ENCODE measurements at places on chromosomes 2 and 18.

GRCh38 chr2:69616755-69617154 lies 26.8 kb downstream of the AAK1 start:
- no peak for DNase-seq

- peak; percentile 16 for DNase-seq
Measured at GRCh38 chr2:171513719-171514160, 8.5 kb upstream of the CYBRD1 start.

DNA sequence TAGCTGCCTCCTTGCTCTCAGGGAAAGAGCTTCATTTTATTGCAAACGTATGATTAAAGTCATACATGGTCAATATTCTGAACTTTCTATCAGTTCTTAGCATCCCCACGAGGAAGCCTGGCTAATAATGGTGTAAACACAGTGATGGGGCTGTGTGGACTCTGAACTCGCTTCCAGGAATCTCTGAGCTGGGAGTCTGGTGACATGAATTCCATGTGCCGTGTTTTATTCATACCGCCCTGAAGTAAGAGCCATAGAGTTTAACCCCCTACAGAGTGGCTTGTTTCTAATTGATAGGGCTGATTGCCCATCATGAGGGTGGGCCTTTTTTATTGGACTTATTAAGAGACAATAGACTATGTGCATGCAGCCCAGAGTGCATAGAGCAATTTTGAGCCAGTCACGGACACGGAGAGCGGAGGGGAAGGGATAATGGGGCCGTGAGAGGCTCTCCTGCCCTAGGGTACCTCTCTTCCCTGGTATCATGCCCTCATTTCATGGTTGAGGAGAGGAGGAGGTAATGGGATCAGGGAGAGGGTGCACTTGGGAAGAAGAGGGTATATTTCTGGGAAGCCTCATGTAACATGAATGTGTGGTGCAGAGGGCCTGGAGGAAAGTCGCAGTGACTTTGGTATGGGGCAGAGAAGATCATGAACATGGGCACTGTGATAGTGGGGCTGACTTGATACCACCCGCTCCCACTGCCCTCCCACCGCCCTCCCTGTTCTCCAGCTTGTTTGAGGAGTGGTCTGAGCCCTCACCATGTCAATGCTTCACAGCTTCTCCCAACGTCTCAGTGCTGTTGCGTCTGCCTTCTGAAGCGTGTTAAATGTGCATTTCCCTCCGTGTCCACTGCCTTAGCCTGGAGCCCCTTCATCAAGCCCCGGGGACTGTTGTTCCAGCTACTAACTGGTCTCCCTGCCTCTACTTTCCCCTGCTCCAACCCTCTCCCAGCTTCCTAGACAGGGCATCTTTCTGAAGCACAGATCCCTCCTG lies 73.2 kb downstream of the IL1R2 start:
- DNase-seq, result no peak

DNA sequence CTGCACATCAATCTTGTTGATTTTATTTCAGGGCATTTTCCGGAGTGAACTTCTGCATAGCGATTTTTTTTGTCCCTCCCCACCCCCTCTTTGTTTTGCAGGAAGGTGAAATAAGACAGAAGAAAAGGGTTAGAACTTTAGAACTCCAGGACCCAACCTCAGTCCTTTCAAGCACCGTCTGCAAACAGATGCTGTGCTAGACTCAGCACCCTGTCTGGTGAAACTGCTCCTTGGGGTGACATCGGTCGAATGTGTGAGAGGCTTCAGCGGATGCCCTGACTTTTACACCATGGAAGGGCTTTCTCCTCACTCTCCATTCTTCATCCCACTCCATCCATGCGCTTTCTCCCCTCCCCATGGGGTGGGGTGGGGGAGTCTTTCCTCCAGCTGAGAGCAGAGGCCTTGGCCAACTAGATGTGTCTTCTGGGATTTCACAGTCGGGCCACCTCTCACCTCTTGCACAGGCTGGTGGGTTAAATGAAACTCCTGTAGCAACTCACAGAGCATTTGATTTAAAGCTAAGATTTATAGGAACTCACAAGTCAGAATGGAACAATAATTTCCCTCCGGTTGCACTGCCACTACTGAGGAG lies 43.3 kb upstream of the EDAR start:
- DNase-seq, result no peak

DNA sequence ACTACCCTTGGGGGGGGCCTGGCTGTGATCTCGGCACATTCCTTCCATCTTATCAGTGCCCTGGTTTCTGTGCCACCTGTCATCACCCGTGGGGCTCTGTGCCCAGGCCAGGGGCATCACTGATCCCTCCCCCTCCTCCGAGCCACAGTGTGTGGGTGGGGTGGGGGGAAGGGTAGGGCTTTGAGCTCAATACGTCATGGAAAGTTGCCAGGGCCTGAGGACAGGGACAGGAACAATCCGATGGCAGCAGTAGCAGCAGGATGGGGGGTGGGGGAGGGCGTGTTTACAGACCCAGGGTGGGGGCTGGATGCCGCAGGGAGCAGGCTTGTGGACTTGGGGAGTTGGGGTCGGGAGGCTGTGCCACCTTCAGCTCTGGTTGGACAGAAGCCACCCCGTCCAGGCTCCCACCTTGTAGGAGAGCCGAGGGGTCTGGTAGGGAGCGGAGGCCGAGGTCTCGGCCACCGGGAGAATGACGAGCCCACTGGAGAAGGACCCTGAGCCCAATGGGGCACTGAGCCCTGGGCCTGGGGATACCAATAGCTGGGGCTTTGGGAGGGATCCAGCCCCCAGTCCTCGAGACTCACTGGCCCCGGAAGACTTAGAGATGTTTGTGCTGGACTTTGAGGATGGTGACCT lies 3.5 kb downstream of the SLC4A3 start:
- no peak for DNase-seq

DNA sequence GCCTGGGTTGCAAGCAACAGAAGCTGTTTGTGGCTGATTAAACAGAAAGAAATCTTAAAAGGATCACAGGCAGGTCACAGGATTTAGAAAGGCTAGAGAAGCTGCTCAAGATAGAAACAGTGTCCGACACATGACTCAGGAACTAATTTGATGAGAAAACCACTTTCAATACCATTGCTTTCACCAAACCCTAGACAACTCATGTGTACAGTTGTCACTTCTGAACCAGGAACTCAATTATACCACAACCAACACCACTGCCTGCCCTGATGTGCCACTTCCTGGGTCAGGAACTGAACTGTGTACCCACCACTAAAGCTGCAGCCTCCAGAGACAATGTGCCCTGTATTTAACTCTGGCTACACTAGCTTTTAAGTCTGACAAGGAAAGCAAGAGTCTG lies 56.0 kb downstream of the TMEM247 start:
- DNase-seq, result peak; percentile 39

GRCh38 chr2:101568969-101569368 lies 94.1 kb upstream of the RFX8 start:
- no peak for DNase-seq

GRCh38 chr2:224957540-224958461 lies 84.5 kb downstream of the DOCK10 start:
- peak; percentile 64 for DNase-seq

GRCh38 chr2:26725521-26725820 lies 32.9 kb downstream of the KCNK3 start:
- no peak for DNase-seq

DNA sequence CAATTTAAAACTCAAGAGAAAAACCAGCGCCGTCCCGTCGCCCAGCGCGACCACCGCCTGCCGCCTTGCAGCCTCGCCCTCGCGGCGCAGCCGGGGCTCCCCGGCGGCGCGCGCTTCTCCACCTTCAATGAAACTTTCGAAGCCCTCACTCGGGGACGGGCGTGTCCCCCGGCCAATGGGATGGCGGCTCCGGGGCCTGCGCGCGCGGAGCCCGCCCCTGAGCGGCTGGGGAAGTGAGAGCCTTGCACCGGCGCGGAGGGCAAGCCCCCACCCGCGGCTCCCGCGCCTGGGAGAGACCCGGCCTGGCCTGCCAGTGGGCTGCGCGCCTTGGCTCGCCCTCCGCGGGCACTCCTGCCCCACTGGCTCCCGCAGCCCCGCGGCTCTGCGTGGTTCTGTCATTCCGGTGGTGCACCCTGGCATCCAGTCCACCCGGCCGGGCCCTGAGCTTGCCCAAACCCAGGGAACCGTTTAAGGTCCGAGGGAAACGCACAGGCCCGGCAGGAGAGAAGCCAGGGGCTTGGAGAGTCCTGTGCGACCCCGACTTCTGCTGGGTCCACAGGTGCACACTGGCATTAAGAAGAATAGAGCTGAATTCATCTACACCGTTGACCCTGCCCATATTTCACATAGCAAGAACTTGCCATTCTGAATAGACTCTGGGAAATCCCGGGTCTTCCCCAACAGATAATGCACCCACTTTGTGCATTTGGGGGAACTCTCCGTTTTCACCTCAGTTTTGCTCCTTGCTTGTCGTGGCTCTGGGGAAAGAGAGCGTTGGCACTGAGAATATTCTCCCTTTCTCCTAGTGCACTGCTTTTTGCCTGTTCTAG lies at the start of gene PIEZO2:
Gene PIEZO2, minus strand, starts transcription at position 129 of the 830 bp plus-strand sequence. CDS start 981 bp downstream, outside the sequence.
- DNase-seq, result no peak

- no peak for DNase-seq
Measured at GRCh38 chr2:239308661-239309397, 92.0 kb downstream of the HDAC4 start.

DNA sequence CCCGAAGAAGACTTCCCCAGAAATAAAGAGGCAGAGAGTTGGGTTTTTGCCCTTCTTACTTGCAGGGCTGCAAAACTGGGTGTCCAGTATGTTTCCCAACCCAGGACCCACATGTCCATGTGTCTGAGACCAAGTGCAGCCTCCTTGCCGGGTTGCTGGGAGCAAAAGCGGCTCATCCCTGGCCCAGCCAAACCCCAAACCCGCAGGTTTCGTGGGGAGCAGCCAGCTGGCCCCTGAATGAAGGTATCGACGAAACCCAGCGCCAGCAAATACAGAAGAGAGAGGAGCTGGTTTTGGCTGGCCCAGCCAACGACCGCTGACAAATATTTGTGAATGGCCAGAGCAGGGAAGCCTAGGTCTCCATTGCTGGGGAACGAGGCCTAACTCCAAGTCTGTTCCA lies 197.1 kb downstream of the SMAD7 start:
- no peak for DNase-seq

DNA sequence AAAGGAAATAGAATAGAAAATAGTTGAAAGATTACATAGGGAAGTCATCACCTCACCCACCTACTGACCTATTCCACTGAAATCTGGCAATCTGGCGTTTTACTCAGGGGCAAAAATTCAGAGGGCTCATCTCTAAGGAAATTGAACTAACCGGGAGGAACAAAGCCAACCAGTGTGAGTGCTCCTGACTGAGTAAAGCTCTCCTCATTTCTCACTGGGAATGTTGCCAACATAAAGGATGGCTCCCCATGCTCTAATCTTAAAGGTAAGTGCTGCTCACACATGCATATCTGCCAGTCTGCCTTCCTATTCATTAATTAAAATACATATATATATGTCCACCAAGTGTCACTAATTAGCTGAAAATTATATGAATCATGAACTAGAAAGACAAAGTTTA lies 13.5 kb upstream of the DOK6 start:
- no peak for DNase-seq

All from NAMALWA (cell line).